Activated CD4-positive, alpha-beta T cell treated with anti-CD3 and anti-CD28 coated beads, Interleukin-2, amount 10 ng/mL, durations not matched to agents 24 days and 14 days (primary cell): ENCODE measurements at places on chromosomes 1 and 21. TPM values are rescaled to one million over a fixed set of nuclear protein-coding genes. Genes with fewer than 3 reads are reported as not detected.

DNA sequence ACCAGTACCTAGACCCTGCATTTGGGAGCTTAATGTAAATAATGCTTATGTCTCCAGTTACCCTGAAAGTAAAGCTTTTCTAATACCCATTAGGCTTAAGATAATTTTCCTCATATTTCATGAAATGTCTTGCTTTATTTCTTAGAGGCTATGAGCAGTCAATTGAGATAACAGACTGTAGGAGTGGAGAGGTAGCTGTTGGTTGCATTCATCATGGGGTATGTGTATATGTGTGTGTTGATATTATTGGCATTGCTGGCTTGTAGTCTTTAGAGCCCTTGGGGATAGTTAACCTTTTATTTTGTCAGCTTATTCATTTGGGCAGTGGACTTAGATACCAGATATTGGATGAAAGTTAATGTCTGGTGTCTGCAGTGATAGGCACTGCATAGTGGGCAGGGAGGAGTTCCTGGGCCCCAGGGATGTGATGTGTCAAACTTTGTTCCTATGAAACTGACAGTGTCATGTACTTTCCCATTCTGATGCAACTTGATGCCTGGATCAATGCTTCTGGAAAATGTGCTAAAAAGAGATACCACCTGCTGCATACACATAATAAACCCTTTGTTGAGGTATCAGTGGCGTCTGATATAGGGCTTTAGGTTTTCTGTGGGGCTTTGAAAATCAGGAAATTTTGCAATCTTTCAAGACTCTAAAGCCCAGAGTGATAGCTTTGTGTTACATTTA, 83.9 kb downstream of the MAST2 start:
- peak overlapping the region; percentile 57 for H3K27ac ChIP-seq
- H3K36me3 ChIP-seq: peaks cover 8% of the 10 kb centered on the region
- peaks cover 10% of the 10 kb centered on the region for H3K4me1 ChIP-seq
- no peak for DNase-seq

ECM1 gene
- 1.5 and 2.4 TPM in 2 replicates for total RNA-seq

UTS2 gene
- total RNA-seq: not detected in 2 replicates

GRCh38 chr1:75731881-75732280, 7.4 kb downstream of the ACADM start:
- H3K36me3 ChIP-seq: peaks cover 25% of the 10 kb centered on the region
- H3K4me1 ChIP-seq: peaks cover 9% of the 10 kb centered on the region
- H3K4me3 ChIP-seq: no peak overlapping the region
- no peak for DNase-seq
- H3K27ac ChIP-seq: no peak overlapping the region

GRCh38 chr1:86504895-86505563, 36.3 kb downstream of the CLCA1 start:
- H3K4me3 ChIP-seq: no peak overlapping the region
- DNase-seq: no peak
- H3K27ac ChIP-seq: no peak overlapping the region
- peaks cover 12% of the 10 kb centered on the region for H3K4me1 ChIP-seq
- H3K36me3 ChIP-seq: no peaks in the 10 kb centered on the region

DNA sequence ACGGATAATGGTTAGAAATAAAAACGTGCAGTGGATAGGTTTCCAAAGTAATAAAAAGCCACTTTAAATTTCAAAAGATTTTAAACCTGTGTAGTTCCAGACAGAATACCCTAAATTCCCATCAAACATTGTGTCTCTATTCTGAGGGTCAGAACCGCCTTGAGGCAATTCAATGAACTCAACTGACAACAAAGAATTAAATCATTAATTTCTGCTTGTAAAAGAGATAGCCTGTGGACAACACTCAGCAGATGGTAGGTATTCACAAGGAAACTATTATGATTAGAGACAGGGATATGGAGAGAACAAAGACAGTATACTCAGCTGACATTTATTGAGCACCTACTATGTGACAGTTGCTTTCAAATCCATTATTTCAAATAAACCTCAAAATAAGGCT, 35.1 kb upstream of the JUN start:
- DNase-seq: no peak
- H3K4me1 ChIP-seq: peaks cover 25% of the 10 kb centered on the region
- H3K27me3 ChIP-seq: no peaks in the 10 kb centered on the region

TLCD4 gene
- not detected in 2 replicates for total RNA-seq

- DNase-seq: peak; percentile 74
- H3K4me3 ChIP-seq: peak within 1 kb of the TSS; percentile 78
- H3K4me1 ChIP-seq: peaks cover 32% of the 10 kb centered on the region
- H3K27me3 ChIP-seq: peaks cover 57% of the 10 kb centered on the region
- H3K36me3 ChIP-seq: peaks cover 4% of the 10 kb centered on the region
Measured at GRCh38 chr21:26845066-26845758, at the start of gene ADAMTS1. ADAMTS1 (minus strand) TSS chr21:26845409; CDS start chr21:26844954, 455 bp downstream.

DNA sequence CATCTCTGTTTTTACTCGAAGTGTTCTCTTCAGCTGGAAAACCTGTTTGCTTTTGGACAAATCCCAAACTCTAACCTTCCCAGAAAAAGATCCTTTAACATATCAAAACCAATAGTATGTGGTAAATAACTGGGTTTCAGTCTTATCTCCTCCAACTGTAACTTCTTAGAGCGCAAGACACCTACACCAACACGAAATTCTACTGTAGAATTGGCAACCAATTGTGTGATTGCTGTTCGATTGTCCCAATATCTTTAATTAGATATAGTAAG, 5.8 kb upstream of the MPZL1 start:
- peaks cover 3% of the 10 kb centered on the region for H3K36me3 ChIP-seq
- H3K4me1 ChIP-seq: peaks cover 61% of the 10 kb centered on the region
- H3K27me3 ChIP-seq: peaks cover 13% of the 10 kb centered on the region
- DNase-seq: no peak
- H3K27ac ChIP-seq: peak overlapping the region; percentile 98

WNT9A gene
- total RNA-seq: not detected in 2 replicates

DNA sequence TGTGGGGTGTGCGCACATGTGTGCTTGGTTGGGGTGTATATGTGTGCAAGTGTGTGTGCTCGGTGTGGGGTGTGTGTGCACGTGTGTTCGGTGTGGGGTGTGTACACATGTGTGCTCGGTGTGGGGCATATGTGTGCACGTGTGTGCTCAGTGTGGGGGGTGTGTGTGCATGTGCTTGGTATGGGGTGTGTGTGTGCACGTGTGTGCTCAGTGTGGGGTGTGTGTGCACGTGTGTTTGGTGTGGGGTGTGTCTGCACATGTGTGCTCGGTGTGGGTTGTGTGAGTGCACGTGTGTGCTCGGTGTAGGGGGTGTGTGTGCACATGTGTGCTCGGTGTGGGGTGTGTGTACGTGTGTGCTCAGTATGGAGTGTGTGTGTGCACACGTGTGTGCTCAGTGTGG, 77.5 kb downstream of the PRDM16 start:
- no peak overlapping the region for H3K4me3 ChIP-seq
- no peak for DNase-seq
- no peaks in the 10 kb centered on the region for H3K36me3 ChIP-seq
- H3K27me3 ChIP-seq: no peaks in the 10 kb centered on the region
- no peak overlapping the region for H3K27ac ChIP-seq

GRCh38 chr1:245590726-245591125, 435.9 kb downstream of the KIF26B start:
- DNase-seq: no peak
- H3K27me3 ChIP-seq: no peaks in the 10 kb centered on the region

GRCh38 chr1:83103341-83103740, 895.6 kb downstream of the TTLL7 start:
- no peaks in the 10 kb centered on the region for H3K27me3 ChIP-seq
- H3K27ac ChIP-seq: no peak overlapping the region
- no peak overlapping the region for H3K4me3 ChIP-seq
- no peak for DNase-seq

TARS2 gene
- total RNA-seq: 68.8 and 77.4 TPM in 2 replicates

- peaks cover 9% of the 10 kb centered on the region for H3K4me1 ChIP-seq
- DNase-seq: no peak
- no peak overlapping the region for H3K27ac ChIP-seq
- no peaks in the 10 kb centered on the region for H3K36me3 ChIP-seq
Measured at GRCh38 chr1:17176306-17177061, 28.4 kb upstream of the PADI1 start.

DNA sequence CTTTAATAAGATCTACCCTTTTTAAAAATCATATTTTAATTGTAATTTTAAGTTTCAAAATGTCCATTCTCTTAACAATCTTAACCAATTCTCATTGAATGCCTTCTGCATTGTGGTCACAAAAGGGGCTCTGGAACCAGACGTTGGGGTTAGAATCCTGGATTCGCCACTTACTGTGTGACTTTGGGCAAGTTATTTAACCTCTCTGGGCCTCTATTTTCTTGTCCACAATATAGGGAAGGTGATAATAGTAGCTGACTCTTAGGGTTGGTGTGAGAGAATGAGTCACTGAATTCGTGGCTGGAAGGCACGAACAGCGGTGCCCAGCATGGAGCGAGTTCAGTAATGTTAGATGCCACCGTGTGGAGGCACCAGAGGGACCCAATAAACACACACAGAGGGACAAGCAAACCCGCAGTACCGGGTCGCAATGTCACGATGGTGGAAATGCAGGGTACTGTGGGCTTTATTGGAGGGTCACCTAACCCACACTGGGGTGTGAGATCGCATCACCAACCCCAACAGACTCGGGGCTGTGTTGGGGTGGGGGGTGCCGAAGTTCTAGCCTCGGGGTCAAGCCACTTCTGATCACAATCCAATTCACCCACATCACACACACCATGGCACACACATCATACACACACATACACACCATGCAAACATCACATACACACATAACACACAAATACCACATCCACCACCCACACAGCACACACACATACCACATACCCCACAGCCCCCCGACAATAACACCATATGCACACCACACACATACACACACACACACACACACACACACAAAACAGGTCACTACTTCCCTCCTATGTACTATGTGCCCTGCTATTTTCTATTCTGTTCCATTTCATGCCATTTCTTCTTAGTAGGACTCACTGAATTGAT, 27.0 kb upstream of the IFNAR2 start:
- peaks cover 7% of the 10 kb centered on the region for H3K36me3 ChIP-seq
- no peak for DNase-seq
- no peak overlapping the region for H3K27ac ChIP-seq
- peaks cover 8% of the 10 kb centered on the region for H3K27me3 ChIP-seq
- H3K4me3 ChIP-seq: no peak overlapping the region

- H3K36me3 ChIP-seq: no peaks in the 10 kb centered on the region
- DNase-seq: no peak
- H3K27ac ChIP-seq: no peak overlapping the region
- no peak overlapping the region for H3K4me3 ChIP-seq
Measured at GRCh38 chr1:226788965-226789364, 49.9 kb upstream of the ITPKB start.

- H3K4me1 ChIP-seq: peaks cover 5% of the 10 kb centered on the region
- no peak overlapping the region for H3K4me3 ChIP-seq
- DNase-seq: no peak
- H3K36me3 ChIP-seq: no peaks in the 10 kb centered on the region
- no peak overlapping the region for H3K27ac ChIP-seq
Measured at GRCh38 chr1:93770640-93771039, 89.0 kb upstream of the BCAR3 start.

- H3K27me3 ChIP-seq: no peaks in the 10 kb centered on the region
- no peak overlapping the region for H3K4me3 ChIP-seq
- H3K36me3 ChIP-seq: peaks cover 14% of the 10 kb centered on the region
- no peak overlapping the region for H3K27ac ChIP-seq
Measured at GRCh38 chr1:167248707-167249642, 28.3 kb downstream of the POU2F1 start.

DNA sequence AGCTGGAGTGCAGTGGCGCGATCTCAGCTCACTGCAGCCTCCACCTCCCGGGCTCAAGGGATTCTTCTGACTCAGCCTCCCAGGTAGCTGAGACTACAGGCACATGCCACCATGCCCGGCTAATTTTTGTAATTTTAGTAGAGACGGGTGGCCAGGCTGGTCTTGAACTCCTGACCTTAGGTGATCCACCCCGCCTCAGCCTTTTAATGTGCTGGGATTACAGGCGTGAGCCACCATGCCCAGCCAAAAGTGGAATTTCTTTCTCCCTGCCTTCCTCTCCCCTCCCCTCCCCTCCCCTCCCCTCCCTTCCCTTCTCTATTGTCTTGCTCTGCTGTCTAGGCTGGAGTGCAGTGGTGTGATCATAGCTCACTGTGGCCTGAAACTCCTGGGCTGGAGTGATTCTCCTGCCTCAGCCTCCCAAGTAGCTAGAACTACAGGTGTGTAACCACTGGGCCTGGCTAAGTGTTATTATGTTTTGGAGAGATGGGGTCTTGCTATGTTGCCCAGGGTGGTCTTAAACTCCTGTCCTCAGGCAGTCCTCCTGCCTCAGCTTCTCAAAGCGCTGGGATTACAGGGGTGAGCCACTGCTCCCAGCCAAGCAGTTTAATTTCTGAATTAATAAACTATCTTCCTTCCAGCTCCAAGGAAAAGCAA, 10.0 kb upstream of the MACF1 start:
- peak overlapping the region; percentile 96 for H3K27ac ChIP-seq
- peak overlapping the region; percentile 80 for H3K4me3 ChIP-seq
- H3K4me1 ChIP-seq: peaks cover 66% of the 10 kb centered on the region
- H3K36me3 ChIP-seq: no peaks in the 10 kb centered on the region
- DNase-seq: peak; percentile 60
- H3K27me3 ChIP-seq: no peaks in the 10 kb centered on the region
